ENCODE measurements at places on chromosomes 1 and 21.
A peak's percentile ranks its signal among the peaks of the same experiment; 100 is the strongest.

DNA sequence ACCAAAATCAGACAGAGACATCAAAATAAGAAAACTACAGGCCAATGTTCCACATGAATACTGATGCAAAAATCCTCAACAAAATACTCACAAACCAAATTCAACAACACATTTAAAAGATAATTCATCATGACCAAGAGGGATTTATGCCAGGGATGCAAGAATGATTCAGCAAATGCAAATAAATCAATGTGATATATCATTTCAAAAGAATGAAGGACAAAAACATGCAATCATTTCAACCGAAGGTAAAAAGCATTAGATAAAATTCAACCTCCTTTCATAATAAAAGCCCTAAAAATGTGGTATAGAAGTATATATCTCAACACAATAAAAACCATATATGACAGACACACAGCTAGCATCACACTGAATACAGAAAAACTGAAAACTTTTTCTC is 81.5 kb upstream of the LYPLAL1 start:
- no peak for DNase-seq
- H3K4me1 ChIP-seq, result no peaks in the 10 kb centered on the region
- H3K4me3 ChIP-seq, result no peak overlapping the region
- H3K36me3 ChIP-seq, result no peaks in the 10 kb centered on the region

DNA sequence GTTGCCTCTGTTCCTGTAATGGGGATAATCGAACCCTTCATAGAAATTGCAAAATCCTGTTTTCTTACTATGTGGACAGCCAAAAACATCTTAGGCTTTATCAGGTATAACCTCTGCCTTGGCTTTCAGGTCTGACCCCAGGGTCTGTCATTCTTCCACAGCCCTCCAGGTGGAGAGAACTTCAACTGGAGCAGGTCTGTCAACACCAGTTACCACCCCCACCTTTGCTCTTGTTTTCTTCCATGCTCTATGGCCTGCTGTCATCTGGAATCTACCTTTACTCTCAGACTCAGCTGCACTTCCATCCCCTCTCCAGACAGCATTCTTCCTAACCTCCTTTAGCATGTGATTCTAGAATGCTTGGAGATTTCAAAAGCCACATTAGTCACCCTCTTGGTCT is 10.4 kb upstream of the GJA9 start:
- no peak overlapping the region for H3K4me3 ChIP-seq
- no peaks in the 10 kb centered on the region for H3K4me1 ChIP-seq
- H3K36me3 ChIP-seq, result no peaks in the 10 kb centered on the region
- no peaks in the 10 kb centered on the region for H3K27me3 ChIP-seq

DNA sequence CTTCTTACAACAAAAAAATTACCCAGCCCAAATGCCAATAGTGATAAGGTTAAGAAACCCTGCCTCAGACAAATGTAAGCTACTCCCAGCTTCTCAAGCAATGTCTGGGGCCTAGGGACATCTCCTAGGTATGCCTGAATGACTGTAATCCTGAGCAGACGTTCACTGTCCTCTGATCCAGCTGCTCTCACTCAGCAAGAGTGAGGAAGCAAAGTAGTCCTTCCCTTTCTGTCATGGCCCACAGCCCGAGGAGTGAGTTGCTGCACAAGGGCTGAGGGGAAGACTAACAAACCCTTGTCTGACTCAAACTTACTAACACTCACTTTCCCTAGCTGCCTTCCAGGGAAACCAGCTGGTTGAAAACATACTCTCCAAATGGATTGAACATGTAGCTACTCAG is 124.9 kb upstream of the TNFSF4 start:
- no peaks in the 10 kb centered on the region for H3K4me1 ChIP-seq
- no peaks in the 10 kb centered on the region for H3K27me3 ChIP-seq

DNA sequence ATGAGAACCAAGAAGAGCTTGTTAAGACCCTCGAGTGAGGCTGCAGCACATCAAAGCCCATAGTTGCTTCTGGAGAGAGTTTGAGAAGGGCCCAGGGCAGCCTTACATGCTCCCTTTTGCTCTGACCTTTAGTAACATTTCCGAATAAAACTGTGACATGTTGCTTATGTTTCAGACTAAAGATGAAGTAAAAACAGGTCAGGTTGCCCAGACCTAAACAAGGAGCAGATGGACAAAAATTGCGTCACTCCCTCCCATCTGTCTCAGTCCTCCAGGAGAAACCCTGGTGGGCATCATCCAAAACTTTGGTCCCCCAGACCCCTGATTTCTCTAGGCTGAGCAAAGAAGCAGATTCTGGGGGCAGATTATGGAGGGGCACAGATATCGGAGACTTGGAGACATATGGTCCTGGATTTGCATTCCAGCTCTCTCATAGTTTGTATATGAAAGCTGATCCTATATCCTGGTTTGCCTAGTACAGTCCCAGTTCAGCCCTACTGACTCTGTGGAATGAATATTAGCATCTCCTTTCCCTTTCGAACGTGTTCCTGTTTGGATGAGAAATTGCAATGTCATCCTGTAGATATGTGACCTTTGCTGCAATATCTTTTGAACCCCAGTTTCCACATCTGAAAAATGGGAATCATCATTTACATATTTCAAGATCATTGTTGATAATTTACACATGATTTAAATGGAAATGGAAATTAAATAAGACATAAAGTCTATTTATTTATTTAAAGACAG is 304.9 kb upstream of the USP24 start:
- H3K27me3 ChIP-seq, result no peaks in the 10 kb centered on the region
- no peaks in the 10 kb centered on the region for H3K4me1 ChIP-seq
- no peaks in the 10 kb centered on the region for H3K36me3 ChIP-seq
- no peak for DNase-seq

DNA sequence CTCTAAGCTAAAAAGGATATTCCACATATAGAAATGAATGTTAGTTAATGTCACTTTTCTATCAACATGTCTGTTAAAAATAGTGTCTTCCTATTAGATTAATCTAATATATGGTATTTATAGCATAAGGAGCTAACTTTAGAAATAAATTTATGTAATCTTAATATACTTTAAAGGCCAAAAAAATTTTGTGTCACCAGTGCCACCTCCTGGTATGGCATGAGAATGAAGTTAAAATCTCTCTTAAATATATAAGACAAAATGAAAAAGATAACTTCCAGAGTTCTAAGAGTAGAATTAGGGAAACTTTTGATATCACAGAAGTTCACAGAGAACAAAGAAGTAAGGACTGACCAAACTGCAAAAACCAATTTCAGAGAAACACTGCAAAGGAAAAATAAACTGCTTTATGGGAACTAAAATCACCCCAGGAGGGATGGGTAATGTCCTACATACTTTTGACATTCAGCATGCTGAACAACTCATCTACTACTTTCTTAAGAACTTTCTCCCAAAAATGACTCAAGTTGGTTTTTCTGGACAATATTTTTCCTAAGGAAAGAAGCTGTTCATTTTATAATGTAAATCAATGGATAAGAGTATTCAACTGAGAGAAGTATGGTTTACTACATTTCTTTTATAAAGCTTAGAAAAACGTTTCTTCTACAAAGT is 82.8 kb downstream of the TRIM33 start:
- H3K4me3 ChIP-seq, result no peak overlapping the region
- no peak overlapping the region for H3K27ac ChIP-seq
- no peak for DNase-seq
- no peaks in the 10 kb centered on the region for H3K27me3 ChIP-seq

DNA sequence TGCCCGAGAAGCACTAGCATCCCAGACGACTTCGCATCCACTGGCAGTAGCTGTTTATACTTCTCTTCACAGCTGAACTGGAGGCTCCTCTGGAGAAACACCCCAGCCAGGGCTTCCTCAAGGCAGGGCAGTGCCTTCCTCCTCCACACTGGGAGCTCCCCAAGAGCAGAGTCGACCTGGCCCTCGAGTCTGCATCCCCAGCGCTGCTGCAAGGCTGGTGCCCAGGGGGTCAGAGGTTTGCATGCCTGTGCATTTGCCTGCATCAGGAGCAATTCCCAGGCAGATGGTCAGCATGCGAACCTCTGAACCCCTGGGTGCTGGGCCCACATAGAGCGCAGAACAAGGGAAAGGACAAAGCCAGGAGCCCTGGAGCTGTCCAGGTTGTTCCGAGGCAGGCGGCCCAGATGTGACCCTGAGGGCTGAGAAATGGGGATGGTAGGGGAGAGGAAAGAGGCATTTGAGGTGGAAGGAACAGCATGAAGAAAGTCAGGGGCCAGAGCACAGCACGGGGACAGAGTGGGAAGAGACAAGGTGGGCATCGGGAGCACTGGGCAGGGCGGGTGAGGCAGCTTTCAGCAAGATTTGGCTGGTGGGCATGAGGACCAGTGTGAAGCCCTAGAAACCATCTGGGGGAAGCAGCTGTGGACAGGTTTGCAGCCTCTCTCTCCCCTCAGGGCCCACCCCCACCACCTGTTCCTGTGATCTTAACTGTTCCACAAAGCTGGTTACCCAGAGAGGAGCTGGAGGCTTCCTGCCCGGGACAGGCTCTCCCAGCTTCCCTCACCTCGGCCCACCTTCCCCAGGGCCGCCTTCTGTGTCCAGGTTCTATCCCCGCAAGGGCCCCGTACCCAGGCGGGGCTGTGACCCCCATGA is 6.4 kb upstream of the S100A8 start:
- DNase-seq, result no peak
- H3K4me3 ChIP-seq, result no peak overlapping the region
- no peak overlapping the region for H3K27ac ChIP-seq
- H3K36me3 ChIP-seq, result no peaks in the 10 kb centered on the region

GRCh38 chr1:244326757-244327156 is 125.0 kb downstream of the ADSS2 start:
- H3K36me3 ChIP-seq, result no peaks in the 10 kb centered on the region
- no peak overlapping the region for H3K27ac ChIP-seq
- no peak overlapping the region for H3K4me3 ChIP-seq

DNA sequence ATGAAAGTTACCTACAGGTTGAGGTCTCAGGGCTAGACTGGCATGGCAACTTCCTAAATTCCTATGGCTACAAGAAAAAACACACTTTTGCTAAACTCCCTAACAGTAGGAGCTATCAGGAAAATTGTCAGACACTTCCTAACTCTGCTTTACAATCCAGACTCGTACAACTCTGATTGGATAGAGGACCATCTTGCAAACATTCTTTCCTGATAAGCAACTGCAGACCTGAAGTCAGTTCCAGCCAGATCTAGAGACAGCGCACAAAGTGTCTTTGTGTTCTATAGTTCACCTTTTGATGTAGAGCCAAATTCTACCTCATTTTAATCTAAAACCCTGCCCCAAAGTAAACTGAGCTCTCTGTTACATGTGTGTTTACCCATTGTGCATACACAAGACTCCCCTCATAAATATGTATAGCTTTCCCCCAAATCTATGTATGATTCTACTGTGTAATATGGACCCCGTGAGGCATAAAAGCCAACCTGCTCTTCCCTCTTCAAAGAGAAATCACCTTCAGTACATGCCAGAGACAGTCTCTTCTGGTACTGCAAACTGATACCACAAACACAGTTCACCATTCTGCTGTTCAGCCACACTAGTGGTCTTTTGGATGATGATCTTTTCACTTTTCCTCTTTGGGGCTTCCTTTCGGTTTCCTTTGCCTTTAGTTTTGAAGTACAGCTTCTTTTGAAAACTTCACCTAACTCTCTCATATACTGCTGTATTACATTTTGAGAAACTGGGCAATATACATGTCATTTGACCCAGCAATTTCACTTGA is 21.7 kb downstream of the ZP4 start:
- no peak overlapping the region for H3K27ac ChIP-seq
- no peak overlapping the region for H3K4me3 ChIP-seq
- DNase-seq, result no peak
- no peaks in the 10 kb centered on the region for H3K4me1 ChIP-seq
- no peaks in the 10 kb centered on the region for H3K36me3 ChIP-seq

- peak; percentile 94 for DNase-seq
Observed at GRCh38 chr1:23554481-23555269, 4.6 kb downstream of the ID3 start.

- no peaks in the 10 kb centered on the region for H3K27me3 ChIP-seq
- H3K27ac ChIP-seq, result no peak overlapping the region
- DNase-seq, result no peak
- H3K36me3 ChIP-seq, result no peaks in the 10 kb centered on the region
- no peaks in the 10 kb centered on the region for H3K4me1 ChIP-seq
- no peak overlapping the region for H3K4me3 ChIP-seq
Observed at GRCh38 chr1:36511804-36512798, 29.4 kb upstream of the CSF3R start.

- DNase-seq, result no peak
- no peak overlapping the region for H3K27ac ChIP-seq
- H3K4me3 ChIP-seq, result no peak overlapping the region
- no peaks in the 10 kb centered on the region for H3K4me1 ChIP-seq
- H3K27me3 ChIP-seq, result no peaks in the 10 kb centered on the region
Observed at GRCh38 chr1:76583235-76583868, 283.9 kb upstream of the ST6GALNAC5 start.
